ENCODE measurements at places on chromosomes 5 and 9.

GRCh38 chr9:121326130-121326838 is 43.8 kb downstream of the STOM start:
- no peak for DNase-seq

GRCh38 chr9:91419222-91420191 is 4.1 kb downstream of the NFIL3 start:
- no peak for DNase-seq

DNA sequence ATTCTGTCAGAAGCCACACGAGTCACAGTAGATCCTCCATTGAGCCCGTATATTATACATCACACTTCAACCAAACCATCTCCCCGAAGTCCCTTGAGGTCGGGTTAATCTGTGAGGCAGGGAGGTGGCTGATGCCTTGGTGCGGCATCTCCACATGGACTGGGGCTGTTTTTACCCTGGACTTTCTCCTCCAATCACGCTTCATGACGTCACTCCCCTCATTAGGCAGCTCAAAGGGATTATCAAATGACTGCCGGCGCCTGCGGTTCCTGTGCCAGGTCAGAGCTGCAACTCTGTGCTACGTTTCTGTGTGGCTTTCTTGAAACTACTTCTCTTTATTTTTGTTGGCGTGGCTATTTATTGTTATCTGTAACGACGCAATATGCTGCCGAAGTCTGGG is 53.7 kb downstream of the TMOD1 start:
- no peak for DNase-seq

DNA sequence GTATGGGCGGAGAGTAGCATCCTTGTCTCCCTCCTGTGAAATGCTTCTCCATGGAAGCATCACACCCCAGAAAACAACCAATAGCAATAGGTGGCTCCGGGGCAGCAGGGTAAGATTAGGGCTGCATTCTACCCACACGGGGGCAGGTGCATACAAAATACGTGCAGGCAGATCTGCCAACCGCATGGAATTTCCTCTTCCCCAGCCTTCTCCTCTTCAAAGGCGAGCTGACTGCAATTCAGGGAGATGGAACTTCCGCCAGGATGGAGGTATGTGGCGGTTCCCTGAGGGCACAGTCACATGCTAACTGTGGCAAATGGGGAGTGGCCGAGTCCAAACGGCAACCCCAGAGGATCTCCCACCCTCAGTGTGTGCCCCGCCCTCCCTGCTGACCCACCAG is 81.5 kb downstream of the LMNB1 start:
- DNase-seq: no peak

DNA sequence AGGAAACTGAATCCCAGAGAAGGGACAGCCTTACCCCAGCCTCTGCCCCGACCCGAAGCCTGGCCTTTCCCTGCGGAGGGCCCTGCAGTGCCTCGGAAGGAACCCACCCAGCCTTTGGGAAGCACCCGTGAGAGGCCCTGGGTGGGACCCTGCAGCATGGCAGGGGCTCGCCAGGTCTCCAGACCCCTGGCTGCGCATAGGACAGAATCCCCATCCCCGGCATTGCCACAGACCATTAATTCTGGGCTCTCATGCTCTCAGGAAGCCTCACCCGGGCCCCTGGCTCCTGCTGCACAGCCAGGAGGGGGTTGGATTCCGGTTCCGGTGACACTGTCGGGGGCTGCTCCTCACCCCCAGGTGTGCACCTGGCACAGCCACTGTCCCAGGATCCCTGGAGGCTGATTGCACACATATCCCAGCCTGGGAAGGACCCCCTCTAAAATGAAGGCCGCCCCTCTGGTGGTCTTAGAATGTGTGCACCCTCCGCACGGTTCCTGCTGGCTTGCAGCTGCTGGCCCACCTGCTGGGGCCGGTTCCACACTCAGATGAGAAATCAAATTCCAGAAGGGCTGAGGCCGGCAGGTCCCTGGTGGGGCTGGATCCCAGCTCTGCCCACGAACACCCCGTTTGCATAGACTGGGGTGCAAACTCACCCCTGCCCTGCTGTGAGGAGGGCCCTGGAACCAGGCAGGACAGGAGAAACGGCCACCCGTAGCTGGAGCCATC is 4.7 kb downstream of the EGFL7 start:
- DNase-seq: no peak

DNA sequence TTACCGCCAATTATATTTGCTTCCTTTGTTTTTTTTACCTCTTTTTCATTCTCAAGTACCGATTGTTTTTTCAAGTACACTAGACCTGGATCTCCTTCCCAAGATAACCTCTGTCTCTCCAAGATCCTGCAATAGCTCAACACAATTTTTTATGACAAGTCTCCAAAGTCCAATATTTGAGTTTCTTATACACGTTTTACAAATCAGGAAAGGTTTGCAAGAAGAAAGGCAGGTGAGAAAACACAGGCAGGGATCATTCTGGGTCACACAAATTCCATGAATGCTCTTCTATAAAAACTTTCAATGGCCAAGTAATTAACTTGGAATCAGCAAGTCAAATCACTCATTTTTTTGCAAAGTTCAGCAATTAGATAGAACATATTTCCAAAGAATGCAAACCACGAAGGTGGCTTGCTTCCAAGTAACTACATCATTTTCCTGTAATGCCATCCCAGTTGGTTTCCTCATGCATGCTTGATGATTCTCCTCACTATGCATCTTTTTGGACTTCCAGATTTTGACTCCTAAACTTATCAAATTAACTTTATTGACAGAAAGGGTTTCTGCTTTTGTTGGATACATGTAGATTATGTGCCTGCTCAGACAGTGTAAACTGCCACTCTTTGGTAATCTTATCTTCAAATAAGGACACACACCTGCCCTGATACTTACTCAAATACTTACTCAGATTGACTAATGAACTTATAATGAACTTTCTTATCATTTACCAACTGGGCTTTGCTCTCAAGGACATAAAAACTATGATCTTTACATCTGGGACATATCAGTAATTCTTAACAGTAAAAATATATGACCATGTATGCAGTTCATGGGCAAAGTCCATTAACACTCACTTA is 24.7 kb upstream of the IFNE start:
- no peak for DNase-seq

DNA sequence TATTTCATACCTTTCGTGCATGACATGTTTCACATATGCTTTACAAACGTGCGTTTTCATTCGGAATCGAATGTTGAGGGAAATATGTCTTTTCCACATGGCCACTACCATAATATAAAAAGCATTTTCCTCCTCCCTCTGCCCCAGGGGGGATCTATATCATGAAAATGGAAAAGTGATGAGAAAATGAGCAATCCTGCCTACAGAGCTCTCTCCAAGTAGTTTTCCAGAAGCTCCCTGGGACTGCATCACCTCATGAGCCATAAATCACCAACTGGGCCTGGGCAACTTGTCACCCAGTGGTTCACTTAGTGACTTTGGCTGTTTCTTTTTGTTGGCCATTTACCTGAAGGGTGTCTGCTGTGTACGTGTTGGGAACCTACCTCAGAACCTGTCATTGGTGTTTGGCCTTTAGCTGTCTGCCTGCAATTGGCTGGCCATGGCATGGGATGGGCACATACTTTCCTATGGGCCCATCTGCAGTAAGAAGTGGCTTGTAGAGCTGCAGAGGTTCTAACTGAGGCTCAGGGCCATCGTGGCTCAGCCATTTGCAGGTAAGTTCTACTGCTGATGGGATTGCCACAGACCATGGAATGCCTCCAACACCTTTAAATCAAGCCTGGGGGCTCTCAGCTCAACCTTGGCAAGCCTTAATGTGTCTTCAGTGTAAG is 9.5 kb upstream of the TIFAB start:
- no peak for DNase-seq

- DNase-seq: no peak
These were observed 105.0 kb upstream of the FAM120A start for GRCh38 chr9:93346231-93347112.

DNA sequence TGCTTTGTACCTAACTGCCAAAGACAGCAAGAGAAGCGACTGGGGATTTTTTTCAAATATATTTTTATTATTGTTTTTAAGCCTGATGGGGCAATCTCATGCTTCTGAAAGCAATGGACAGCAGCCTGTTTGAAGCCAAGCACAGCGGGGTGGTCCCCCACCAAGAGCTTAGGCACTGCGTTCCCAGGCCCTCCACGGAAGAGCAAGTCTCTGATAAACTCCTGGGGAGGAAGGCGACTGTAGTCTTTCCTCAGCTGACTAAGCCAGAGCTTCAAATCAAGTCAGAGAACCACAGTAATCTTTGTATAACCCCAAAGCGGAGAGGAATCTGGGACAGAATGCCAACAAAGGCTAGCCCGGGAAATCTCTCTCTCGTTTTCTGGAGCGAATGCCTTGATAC is 54.4 kb downstream of the ARSB start:
- no peak for DNase-seq

GRCh38 chr9:93437996-93438395 is 13.5 kb upstream of the FAM120A start:
- DNase-seq: no peak

GRCh38 chr5:31944684-31945445 is 229.3 kb downstream of the GOLPH3 start:
- DNase-seq: no peak

DNA sequence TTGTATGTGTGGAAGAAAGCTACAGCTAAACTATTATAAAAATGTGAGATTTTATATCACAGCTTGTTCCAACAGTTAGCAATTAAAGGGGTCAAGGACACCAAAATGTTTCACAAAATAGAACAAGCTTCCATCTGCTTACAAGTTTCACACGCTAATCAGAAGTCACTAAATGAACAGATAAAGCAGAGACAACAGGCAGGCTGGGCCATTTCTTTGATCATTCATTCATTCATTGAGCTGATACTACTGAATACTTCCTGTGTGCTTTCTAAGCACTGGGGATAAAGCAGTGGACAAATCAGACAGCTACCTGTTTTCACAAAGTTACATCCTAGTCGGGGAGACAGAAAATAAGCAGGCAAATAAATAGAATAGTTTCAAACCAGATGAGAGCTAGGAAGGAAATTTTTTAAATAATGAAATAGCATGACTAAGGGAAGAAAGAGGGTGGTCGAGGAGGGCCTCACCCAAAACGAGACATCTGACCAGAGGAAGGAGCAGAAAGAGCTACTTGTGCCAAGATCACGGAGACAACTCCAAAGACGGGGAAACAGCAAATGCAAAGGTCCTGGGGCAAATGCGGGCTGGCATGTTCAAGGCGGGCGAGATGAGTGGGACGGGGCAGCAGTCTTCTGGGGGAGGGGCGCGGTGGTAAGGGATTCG is 1.2 kb downstream of the MAPK9 start:
- no peak for DNase-seq

GRCh38 chr5:149371296-149371962 is 7.7 kb downstream of the IL17B start:
- DNase-seq: peak; percentile 58
